PC-9 (cell line): ENCODE measurements at places on chromosomes 7 and 10.
A peak's percentile ranks its signal among the peaks of the same experiment; 100 is the strongest.

GRCh38 chr10:35135861-35136260 lies 9.2 kb downstream of the CREM start:
- DNase-seq, result no peak

GRCh38 chr7:2582006-2582735 lies 23.4 kb downstream of the IQCE start:
- no peak for DNase-seq

GRCh38 chr10:99084161-99084560 lies 151.5 kb downstream of the HPSE2 start:
- DNase-seq, result no peak

- DNase-seq, result no peak
Measured at GRCh38 chr10:76218035-76218434, 786.6 kb downstream of the LRMDA start.

GRCh38 chr10:72626444-72626754 lies 520 bp upstream of the MICU1 start:
- no peak for DNase-seq

DNA sequence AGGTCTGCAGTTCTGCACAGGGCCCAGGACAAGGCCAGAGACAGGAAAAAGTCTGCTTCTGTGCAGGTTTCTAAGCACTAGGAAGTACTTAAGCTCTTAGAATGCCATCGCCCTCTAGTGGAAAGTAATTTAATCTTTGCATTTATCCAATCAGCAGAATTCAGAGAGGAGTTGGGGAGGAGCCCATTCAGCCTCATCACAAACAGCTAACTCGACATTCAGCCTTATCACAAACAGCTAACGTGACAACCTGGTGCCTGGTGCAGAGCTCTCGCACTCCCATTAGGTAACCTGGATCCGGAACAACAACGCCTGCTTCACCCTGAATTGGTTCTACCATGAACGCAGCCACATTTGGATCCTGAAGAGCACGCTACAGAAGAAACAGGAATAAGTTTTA lies 15.2 kb downstream of the OAT start:
- peak; percentile 65 for DNase-seq

DNA sequence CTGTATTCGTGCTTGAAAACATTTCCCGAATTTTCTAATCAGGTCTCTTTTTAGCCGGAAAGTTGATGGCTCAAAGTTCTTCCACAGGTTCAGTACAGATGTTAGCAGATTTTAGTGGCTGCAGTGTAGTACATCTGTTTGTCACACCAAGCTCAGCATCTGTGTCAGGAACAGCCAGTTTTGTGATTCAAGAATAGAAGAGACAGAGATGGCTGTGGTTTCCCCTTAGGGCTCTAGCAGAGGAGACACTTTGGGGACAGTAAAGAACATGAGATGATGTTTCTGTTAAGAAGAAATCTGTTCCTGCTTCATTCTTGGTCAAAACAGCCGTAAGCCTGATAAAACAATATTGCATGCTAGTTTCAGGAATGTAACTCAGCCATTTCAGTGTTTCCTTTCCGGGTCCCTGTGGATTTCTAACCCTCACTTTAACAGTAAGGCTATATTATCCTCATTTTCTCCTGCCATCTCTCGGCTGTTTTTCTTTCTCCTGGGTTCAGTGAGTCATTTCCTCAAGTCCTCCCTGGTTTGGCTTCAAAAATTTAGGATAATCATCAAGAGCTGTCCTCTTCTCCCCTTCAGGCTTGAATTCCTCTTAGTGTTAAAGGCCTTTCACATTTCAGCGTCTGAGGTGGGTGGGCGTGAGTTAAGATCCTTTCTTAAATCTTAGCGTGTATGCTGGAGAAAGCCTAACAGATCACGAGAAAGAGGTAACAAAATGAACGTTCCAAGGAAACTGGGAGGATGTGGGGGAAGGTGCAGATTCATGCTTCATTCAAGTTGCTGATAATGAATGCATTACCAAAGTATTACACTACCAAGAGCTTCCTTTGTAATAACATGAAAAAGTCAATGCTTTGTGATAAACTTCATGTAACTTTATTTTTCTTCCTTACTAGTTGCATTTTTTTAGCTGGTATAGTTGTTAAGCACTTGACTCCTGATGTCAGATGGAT lies 37.1 kb upstream of the BICC1 start:
- no peak for DNase-seq

- DNase-seq, result no peak
Measured at GRCh38 chr10:133253361-133253955, 15.8 kb downstream of the VENTX start.

- no peak for DNase-seq
Measured at GRCh38 chr7:135189221-135189662, 18.7 kb upstream of the CYREN start.

DNA sequence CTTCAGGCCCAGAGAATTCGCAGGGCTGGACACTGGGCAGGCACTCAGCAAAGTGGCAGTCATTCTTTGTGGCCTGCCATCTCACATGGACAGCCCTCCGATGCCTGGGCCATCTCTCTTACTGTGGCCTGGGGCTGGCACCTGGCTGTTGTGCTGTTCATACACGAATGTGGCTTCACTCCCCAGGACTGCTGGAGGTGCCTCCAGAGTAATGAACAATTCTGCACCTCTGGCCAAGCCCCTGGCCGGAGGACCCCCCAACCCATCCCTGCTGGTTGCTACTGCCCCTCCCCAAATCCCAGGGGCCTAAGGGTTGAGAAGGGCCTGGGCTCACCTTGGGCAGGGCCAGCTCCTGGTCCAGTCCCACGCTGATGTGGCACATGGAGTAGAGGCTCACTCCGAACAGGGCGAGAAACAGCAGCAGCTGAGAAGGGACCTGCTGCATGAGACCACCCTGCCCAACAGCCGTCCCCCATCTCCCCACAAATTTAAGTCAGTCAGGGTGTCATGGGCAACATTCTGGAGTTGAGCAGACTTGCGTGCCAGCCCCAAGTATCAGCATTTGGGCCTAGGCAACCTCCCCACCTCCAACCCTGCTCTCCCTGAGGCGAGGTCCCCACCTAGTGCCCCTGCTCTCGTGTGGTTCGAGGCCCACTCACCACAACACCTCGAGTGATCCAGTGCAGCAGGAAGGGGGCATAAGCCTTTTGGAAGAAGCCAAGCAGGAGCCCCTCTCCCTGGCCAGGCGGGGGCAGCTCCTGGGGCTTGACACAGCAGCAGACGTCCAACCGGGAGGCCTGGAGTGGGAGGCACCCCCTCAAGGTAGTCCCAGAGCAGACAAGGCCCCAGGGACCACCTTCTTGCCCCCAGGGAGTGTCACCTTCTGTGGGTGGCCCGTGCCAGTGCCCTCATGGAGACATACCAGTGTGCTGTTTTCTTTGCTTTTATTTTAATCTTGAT lies 9.4 kb downstream of the NPC1L1 start:
- no peak for DNase-seq

DNA sequence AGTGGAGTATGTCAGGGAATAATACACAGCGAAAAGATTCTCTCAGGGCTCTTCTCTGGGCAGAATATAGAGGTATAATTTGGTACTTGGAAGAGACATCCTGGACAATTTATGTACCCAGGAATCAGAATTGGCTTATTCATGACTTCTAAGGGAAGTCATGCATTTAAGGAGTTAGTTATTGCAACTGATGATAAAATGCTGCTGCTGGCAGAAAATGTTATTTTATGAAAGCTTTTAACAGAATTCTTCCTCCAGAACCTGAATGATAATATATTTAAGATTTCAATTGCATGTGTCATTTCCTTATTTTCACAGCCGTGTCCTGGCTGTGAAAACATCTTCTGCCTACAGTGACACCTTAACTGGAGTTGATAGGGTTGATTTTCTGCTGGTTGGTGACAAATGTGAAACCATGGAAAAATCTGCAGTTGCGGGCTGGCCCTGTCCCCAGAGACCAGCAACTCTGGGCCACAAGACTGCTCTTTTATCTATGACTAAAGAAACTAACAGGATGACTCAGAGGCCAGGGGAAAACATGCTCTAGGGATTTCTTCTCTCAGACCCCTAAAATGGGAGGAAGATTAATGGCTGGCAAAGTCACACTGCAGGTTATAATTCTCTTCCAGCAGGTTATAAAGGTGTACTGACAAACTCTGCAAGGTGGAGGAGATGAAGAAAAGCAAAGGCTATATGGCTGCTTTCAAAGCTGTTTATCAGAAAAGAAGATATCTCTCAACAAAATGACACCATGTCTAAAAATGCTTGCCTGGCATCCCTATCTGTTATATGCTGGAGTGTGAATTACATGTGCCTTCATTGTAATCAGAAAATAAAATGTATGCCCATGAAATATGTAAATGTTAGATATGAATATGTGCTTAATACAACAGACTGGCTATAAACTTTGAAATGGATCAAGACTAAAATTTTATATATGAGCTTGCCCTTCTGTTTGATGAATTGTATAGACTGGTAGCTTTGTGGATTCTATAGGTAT lies 12.1 kb upstream of the TRUB1 start:
- DNase-seq, result peak; percentile 21

DNA sequence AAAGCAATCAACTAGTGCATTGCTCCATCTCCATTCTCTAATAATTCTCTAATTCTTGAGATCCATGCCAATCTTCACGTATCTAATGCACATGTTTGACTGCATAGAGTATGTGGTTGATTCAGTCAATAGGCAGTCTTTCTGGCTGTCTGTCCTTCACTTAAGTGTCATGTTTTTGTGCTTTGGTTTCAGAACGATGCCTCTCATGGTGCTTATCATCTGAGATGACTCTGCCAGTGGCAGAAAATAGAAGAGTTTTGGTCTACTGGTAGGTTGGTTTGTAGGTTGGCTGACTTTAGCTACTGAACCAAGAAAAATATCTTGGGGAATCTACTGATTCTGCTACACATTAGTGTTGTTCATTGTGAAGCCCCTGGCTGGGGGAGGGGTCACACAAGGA lies 364.2 kb downstream of the SFMBT2 start:
- no peak for DNase-seq

DNA sequence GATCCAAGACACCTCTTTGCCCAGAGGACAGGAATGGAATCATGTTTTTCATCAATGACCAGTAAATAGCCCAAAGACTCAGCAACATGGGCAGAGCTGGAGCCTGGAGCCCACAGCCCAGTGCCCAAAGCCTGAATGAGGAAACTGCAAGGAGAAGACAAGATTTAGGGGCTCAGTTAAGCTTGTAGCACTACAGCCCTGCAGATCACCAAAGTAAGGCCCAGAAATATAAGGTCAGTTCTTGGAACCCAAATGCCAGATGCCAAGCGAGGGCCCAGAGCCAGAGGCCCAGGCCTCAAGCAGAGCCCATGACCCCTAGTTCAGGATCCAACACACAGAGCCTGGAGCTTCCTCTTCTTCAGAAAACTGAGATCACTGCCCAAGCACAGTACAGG lies 32.4 kb downstream of the MBL2 start:
- no peak for DNase-seq

DNA sequence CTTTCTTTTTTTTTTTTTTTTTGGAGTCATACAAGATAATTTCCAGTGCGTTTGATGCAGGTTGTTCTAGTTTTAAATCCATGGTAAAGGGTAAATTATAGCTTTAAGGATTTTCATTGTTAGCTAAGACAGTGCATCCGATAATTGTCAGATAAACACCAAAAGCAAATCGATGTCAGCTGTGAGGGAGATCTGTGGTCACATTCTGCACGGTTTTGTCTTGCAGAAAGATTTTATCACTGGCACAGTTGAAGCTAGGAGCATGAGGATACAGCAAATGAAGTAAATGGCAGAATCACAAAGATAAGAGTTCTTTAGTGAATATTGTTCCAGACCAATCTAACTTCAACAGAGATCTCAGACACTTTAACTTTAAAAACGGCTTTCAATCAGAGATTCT lies 648.8 kb upstream of the COBL start:
- no peak for DNase-seq

- no peak for DNase-seq
Measured at GRCh38 chr7:2932402-2933251, 88.5 kb upstream of the GNA12 start.

- no peak for DNase-seq
Measured at GRCh38 chr7:20146451-20146850, 70.7 kb downstream of the MACC1 start.

GRCh38 chr7:29350351-29350750 lies 155.8 kb downstream of the CHN2 start:
- DNase-seq, result no peak
